Stimulated activated CD4-positive, alpha-beta T cell treated with anti-CD3 and anti-CD28 coated beads, Interleukin-15, amount 100 ng/mL, for 24 hours (primary cell): ENCODE measurements at places on chromosomes 4 and X.

- no peak for DNase-seq
Measured at GRCh38 chrX:79082899-79083298, 61.6 kb upstream of the GPR174 start.

DNA sequence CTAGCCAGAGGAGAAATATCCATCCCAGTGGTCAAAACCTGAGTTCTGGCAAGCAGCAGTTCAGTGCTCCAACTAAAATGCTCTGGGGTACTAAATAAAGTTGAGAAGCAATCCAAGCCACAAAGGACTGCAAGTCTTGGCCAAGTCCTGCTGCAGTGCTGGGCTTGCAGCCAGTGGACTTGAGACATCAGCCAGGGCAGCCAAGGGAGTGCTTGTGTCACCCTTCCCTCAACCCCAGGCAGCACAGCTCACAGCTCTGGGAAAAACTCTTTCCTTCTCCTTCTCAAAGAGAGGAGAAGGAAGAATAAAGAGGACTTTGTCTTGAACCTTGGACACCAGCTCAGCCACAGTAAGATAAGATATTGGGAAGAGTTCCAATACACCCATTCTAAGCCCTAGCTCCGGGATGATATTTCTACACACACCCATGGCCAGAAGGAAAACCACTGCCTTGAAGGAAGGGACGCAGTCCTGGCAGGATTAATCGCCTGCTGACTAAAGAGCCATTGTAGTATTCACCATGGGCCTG is 99.8 kb downstream of the PTCHD1 start:
- DNase-seq: no peak

DNA sequence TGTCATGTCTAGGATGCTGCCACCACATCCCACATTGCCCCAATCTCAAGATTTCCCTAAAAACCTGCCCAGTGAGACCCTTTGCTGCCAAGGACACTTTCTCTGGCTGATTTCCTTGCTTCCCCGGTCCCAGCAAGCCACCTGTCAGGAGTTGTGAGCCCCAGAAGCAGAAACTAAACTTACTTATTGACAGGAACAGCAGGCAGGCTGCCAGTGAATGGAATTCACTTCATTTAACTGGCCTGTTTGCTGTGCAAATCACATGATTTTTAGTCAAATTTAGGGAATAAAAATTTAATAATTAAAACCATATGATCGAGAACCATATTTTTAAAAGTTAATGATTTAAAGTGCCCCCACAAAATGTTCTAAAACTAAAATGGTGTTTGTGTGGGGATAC is 48.5 kb downstream of the MAMLD1 start:
- DNase-seq: no peak

DNA sequence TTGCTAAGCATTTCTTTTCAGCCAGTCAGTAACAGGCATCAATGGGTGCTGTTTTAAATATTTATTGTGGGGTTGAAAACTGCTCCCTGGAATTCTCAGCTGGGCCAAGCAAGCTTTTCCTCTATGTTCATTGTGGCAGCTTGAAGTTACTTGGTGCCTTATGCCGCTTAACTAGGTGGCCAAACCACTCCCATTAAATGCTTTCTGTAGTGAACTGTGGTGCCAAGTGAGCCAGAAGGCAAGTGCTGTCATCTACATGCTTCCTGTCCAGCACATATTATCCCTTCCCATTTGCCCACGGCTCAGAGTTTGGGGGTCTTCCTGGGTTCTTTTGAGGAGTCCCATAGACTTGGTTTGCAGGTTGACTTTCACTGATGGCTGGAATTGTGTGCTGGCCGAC is 64.8 kb downstream of the TAB3 start:
- DNase-seq: no peak

- DNase-seq: no peak
Measured at GRCh38 chrX:28016823-28017222, 35.6 kb upstream of the DCAF8L1 start.
